ENCODE measurements at places on chromosomes 16 and 17.

GRCh38 chr16:70749681-70750601, 51.0 kb downstream of the VAC14 start:
- DNase-seq, result no peak

DNA sequence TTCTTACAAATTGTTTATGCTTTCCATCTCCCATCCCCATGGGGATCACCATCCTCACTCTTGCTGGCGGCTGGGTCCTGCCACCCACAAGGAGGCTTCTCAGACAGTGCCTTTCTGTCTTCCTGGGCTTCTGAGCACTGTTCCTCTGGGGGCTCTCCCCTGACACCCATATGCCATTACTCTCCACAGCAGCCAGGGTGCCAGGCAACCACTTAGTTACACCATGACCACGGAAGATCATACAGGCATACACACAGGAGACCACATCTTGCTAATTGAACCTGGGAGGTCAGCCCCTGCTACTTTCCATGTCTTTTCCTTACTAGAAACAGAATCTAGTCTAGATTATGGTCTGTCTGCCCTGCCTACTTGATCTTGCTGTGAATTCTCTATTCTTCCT, 27.7 kb upstream of the HS3ST2 start:
- no peak for DNase-seq

DNA sequence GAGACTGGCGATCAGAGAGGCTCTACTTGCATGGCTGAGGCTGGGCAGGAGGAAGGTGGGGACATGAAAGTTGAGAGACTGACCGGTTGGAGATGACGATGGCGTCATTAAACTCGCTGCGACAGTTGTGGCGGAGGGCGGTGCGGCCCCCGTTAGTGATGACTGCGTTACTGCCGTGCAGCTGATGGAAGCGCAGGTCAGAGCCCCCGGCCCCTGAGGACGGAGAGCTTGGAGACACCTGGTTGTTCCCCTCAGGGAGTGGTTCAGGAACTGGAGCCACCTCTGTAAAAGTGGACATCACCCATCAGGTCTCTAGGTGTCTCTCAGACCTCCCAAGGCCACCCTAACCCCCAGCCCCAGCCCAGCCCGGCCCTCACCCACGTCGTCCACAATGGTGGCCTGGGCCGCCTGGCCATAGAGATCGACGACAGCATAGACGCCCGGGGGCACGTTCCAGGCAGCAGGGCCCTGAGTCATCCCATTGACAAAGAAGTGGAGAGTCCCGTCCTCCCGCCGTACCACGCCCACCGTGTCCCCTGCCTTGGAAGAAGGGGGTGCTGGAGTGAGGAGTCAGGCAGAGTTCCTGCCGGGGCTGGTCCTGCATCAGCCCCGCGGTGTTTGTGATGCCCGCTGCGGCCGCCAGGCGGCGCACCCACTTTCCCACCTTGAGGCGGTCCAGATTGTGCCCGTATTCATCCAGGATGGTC, 5.3 kb downstream of the NEURL4 start:
- no peak for DNase-seq

DNA sequence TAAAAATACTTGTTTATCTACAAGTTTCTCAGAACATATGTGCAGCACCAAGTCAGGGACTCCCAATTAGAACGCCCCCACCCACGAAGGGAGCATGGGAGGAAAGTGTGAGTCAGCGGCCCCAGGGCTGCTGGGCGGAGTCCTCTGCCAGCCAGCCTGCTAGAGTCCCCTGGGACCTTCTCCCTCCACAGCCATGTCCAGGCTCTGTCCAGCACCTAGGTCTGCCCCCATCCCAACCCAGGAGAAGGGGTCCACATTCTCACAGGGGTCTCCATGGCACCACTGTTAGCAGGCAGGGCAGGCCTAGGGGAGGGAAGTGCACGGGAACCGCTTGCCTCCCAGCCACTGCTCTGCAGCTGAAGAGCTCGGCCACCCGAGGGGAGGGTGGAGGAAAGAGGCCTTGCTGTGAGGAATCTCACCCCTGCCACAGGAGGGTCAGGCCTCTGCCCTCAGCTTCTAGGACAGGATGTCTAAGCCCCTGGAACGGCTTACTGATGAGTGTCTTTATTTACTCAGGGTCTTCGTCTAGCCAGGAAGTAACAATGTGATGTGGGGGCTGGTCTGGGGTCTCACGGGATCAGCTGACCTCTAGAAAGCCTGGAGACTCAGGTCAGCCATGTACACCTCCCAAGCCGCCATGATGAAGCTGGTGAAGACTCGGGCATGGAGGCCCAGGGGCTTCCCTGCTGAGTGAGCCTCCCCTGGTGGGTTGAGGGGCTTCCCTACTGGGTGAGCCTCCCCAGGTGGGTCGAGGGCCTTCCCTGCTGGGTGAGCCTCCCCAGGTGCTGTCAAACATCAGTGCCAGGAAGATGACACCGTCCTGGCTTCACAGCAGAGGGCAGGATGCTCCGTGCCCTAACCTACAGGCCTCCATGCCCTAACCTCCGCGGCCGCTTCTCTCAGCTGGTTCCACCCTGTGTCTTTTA, 190.3 kb downstream of the RBFOX3 start:
- DNase-seq, result no peak

- no peak for DNase-seq
These were observed 508.7 kb downstream of the KCNJ2 start for GRCh38 chr17:70677783-70678647.

DNA sequence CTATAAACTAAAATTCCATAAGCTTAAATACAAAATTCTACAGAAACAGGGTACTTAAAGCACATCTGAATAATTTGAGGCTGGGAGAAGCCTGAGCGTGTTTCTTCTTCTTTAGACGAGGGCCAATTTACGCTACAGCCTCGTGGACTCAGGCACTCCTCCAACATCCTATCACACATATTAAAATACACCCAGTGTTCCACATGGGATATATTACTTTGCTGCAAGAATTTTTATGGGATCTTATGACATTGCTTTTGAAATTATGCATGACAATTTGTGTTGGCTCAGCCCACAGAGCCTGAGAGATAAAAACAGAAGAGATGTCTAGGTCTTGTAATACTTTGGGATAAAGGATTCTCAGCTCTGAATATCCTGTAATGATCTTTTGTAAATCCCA, 3.5 kb upstream of the TANGO6 start:
- DNase-seq, result no peak

DNA sequence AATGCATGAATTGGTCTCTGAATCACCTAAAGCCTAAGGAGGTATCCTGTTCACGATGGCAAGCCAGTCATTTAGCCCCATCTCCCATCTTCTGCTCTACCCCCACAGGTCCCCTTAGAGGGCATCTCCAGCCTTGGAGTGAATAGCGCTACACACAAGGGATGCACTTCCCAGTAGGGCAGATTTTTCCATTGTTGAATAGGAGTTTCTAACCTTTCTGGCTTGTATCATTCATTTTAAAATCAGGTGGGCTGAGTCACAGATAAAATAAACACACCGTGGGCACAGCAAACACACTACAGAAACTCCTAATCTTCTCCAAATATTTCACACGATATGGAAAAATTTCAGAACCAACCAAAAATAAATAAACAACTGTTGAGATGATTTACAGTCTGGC, 201.2 kb upstream of the NOG start:
- DNase-seq, result no peak

GRCh38 chr17:80742581-80743180, 198.0 kb downstream of the RPTOR start:
- DNase-seq, result no peak

GRCh38 chr16:3215601-3216262, 19.2 kb downstream of the ZNF200 start:
- no peak for DNase-seq

DNA sequence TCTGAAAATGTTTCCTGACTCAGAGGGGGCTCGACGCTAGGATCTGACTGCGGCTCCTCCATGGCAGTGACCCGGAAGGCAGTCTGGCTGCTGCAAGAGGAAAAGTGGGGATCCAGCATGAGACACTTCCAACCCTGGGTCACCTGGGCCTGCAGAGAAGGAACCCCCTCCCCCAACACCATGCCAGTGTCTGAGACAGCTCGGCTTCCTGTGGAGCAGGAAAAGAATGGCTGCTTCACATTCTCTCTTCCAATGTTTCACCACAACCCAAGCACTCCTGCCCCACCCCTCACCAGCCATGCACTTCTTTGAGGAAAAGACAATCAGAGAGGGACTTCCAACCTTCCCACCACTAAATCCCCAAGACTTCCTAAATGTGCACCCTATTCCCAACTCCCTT, 10.8 kb downstream of the TP53 start:
- DNase-seq, result no peak

GRCh38 chr17:62657690-62658089, 30.2 kb downstream of the MRC2 start:
- no peak for DNase-seq

- no peak for DNase-seq
These were observed 1046.5 kb upstream of the RBFOX1 start for GRCh38 chr16:6286176-6286575.

- no peak for DNase-seq
These were observed 18.1 kb upstream of the IRF8 start for GRCh38 chr16:85880861-85881260.

DNA sequence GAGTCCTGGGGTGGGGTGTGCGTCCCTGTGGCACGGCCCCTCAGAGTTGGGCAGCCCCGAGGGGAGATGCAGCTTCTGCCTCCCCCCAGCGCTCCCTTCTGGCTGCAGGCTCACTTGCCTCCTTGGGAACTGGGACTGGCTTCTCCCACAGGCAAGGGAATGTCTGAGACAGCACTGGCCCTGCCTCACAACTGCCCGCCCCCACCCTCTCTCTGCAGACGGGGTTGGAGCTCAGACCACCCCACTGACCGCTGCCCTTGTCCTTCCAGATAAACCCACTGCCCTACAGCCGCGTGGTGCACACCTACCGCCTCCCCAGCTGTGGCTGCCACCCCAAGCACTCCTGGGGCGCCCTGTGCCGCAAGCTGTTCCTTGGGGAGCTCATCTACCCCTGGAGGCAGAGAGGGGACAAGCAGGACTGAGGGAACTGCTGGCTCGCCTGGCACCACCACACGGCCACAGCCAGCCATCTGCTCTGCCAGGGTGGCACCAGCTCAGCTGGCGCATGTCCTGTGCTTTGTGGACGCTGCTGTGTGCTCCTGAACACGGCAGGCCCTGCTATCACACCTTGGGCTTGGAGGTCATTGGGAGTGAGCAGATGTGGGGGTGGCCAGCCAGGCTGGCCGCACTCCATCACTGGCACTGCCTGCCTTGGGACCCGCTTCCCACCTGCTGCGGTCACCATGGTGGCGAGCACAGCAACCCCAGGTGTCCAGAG, 7.1 kb upstream of the RAB40C start:
- no peak for DNase-seq

GRCh38 chr16:14351647-14352046, 278.4 kb downstream of the PARN start:
- no peak for DNase-seq

DNA sequence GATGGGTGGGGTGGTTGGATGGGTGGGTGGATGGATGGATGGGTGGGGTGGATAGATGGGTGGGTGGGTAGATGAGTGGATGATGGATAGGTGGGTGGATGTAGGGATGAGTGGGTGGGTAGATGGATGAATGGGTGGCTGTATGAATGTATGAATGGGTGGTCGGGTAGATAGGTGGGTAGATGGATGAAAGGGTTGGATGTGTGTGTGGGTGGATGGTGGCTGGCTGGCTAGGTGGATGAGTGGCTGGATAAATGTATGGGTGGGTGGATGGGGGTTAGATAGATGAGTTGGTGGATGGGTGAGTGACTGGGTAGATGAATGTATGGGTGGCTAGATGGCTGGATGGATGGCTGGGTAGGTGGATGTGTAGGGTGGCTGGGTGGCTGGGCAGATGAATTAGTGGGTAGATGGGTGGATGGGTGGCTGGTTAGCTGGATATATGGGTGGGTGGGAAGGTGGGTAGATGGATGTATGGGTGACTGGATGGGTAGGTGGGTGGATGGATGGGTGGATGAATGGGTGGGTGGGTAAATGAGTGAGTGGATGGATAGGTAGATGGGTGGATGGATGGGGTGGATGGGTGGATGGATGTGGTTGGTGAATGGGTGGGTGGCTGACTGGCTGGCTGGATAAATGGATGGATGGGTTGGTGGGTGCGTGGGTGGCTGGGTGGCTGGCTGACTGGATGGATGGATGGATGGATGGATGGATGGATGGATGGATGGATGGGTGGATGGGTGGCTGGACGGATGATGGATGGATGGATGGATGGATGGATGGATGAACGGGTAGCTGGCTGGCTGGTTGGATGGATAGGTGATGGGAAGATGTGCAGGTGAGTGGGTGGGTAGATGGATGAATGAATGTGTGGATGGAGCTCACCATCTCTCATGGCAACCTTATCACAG, 18.9 kb upstream of the GOSR2 start:
- DNase-seq, result no peak

- DNase-seq, result no peak
These were observed 117.4 kb downstream of the IRF8 start for GRCh38 chr16:86016201-86016965.

GRCh38 chr16:83835586-83836566, 28.1 kb downstream of the HSBP1 start:
- no peak for DNase-seq

DNA sequence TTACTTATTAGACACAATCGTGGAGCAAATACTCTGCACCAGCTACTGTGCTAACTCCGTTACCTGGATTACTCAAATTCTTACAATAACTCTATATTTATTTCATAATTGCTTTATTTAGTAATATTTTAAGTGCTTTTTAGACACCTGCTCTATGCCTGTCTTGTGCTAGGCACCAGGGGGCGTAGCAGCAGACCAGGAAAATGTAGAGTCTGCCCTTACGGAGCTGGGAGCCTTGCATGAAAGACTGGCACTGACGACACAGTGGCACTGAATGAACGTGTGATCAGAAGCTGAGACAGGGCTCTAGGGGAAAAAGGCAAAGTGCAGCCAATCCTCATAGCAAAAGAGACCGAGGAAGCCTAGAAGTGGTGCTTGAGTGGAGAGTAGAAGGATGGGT, 486.5 kb downstream of the CDH13 start:
- DNase-seq, result no peak

DNA sequence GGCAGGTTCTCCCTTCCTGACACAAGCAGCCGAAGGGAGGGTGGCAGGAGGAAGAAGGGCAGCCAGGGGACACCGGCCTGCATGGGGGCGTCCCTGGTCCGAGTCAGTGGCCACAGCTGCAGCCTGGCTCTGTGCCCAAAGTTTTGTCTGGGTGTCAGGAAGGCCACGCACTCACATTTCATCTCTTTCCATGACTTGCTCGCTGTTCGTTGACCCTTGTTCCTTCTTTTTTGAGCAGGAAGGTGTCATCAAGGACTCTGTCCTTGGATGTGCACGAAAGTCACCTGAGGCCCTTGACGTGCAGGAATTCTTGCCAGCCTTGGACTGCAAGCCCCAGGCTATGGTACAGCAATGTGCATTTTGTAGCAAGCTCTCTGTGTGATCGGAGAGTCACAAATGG, 93.3 kb downstream of the TNFRSF13B start:
- no peak for DNase-seq
